ENCODE measurements at places on chromosomes 16 and 17.
A peak's percentile ranks its signal among the peaks of the same experiment; 100 is the strongest.

DNA sequence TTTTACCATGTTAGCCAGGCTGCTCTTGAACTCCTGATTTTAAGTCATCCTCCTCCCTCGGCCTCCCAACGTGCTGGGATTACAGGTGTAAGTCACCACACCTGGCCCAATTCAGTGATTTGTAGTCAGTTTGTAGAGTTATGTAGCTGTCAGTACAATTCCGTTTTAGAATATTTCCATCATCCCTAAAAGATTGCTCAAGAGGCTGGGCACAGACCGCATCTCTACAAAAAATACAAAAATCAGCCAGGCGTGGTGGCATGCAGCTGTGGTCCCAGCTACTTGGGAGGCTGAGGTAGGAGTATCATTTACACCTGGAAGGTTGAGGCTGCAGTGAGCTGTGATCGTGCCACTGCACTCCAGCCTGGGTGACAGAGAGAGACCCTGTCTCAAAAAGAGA is 20.6 kb downstream of the RGS11 start:
- no peak for DNase-seq

GRCh38 chr16:67405336-67405735 is 10.9 kb downstream of the ZDHHC1 start:
- DNase-seq, result no peak

DNA sequence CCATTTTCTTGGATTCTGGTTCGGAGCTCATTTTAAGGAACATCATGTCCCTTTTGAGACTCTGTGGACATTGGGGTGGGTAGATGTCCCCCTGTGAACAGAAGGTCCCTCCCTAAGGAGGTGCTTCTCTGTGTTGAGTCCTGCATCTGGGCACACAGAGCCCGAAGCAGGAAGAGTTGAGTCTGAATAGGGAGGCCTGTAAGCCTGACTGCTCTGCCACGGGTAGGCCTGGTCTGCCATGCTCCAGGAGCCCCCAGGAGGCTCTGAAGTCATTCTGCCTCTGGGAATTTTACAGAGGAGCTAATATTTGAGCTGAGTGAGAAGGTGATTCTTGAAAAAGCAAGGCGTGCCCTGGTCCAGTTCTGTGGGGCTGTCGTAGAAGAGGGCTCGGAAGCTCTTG is 50.6 kb downstream of the TENT4B start:
- no peak for DNase-seq

- no peak for DNase-seq
Measured at GRCh38 chr16:5551909-5552308, 454.3 kb upstream of the EEF2KMT start.

DNA sequence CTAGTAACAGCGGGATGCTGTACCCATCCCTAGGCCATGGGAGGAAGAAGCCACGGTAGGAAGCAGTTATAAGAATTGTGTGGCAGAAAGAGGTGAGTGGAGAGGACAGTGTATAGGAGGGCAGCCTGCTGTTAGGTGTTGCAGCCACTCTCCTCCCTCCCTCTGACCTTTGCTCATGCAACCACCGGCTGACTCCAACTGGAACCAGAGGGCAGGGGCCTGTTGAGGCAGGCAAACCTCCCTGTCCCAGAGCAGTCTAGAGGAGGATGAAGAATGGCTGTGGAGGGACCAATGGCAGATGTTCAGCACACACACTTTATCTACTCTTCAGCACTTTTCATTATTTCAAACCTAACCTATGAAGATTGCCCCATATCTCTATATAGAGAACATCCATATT is 2.2 kb downstream of the TXNL4B start:
- no peak for DNase-seq

- no peak for DNase-seq
Measured at GRCh38 chr16:14562691-14563491, 67.2 kb downstream of the PARN start.

- DNase-seq, result no peak
Measured at GRCh38 chr17:78568494-78569115, 8.6 kb downstream of the DNAH17 start.

- no peak for DNase-seq
Measured at GRCh38 chr16:85676466-85676865, 12.3 kb downstream of the GINS2 start.

DNA sequence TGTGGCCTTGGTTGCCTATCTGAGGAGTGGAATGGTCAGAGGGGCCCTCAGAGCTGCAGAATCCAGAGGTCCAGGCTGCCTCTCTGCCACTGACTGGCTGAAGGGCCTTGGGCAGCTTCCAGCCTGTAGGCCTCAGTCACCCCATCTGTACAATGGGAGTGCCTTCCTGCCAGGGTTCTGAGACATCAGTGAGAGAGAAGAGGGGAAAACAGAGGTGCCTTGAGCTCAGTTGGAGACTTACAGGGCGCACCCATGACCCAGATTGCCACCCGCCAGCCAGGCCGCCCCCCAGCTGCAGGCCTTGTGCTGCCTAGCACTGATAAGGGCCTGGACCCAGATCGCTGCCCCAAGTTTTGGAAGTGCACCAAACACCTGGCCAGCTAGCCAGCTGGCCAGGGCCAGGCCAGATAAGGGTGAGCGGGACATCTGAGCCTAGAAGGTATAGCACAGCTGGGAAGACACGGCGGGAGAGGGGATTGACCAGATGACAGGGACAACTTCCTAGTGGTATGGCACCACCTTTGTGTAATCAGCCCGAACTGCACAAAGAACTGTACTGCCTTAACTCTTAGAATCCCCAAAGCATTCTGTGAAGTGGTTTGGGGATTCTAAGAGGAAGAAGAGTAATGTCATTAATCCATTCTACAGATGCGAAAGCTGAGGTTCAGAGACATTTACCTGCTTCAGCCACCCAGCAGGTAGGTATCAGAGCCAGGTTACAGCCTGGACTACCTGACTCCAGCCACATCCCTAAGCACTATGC is 1.4 kb downstream of the SLC4A1 start:
- DNase-seq, result no peak

DNA sequence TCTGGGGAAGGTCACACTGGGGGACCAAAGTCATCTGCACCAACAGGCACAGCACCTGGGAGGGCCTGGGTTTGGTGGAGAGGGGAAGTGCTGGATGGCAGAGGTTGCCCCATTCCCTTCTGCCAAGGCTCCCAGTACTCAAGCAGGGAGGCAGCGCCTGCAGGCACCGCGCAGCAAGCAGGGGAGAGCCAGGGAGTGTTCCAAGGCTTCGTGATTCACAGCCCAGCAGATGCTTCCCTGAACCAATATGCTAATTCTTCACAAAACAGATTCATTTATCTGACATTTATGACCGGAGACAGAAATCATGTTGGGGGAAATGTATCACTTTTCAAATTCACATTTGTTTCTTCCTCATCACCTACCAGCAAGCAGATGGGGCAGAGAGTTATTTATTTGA is 13.4 kb upstream of the CDH5 start:
- no peak for DNase-seq

DNA sequence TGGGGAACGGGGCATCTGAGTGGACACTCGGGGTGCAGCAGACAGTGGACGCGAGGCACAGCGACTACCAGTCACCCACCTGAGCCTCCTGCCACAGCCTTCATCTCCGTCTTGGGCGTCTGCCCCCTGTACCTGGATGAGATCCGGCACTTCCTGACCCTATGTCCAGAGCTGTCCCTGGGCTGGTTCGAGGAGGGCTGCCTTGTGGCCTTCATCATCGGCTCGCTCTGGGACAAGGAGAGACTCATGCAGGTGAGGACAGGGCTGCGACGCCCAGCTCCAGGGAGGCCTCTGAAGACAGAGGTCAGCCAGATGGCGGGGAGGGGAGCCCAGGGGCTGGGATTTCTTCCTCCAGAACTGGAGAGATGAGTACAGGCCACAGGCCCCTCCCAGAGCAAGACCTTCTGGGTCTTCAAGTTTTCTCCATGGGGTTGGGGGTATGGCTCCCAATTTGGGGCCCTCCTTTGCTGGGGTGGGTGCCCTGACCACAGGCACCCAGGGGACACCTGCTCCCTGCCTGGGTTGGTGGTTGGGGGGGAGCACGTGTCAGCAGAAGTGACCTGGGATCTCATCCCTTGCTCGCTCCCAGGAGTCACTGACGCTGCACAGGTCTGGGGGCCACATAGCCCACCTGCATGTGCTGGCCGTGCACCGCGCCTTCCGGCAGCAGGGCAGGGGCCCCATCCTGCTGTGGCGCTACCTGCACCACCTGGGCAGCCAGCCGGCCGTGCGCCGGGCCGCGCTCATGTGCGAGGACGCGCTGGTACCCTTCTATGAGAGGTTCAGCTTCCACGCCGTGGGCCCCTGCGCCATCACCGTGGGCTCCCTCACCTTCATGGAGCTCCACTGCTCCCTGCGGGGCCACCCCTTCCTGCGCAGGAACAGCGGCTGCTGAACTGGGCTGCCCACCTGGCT is 1.9 kb downstream of the AANAT start:
- no peak for DNase-seq

- DNase-seq, result no peak
Measured at GRCh38 chr17:9472541-9472940, 103.1 kb downstream of the STX8 start.

DNA sequence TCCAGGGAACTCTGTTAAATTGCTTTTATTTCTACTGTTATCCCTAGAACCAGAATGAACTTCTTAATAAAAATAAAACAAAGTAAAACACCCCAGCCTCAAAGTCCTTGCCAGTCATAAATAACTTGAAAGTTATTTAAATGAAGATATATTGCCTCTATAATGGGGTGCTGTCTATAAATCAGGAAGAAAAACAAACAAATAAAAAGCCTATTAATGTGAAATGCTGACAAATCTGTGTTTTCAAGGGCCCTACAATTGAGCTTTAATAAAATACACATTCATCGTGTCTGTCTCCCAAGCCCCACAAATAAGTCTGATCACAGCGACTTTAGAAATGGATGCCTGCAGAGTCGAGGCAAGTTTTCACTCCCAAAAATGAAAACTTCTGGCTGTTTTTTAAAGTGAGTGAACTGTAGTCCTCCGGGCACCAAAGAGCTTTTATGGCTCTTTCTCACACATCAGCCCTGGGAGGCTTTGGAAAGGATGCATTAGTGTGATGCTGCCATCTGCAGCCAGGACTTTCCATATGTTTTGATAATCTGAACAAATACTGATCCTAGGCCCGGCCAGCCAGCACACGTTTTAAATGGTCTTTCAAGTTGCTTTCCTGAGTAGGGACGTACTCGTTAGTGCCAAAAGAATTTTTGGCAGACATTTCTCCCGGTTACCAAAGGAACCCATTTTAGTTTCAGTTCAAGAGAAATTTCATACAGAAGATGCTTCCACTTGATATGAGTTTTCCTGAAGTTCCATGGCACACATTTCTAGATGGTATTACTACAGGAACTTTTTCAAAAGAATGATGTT is 16.3 kb downstream of the NACA2 start:
- DNase-seq, result no peak

DNA sequence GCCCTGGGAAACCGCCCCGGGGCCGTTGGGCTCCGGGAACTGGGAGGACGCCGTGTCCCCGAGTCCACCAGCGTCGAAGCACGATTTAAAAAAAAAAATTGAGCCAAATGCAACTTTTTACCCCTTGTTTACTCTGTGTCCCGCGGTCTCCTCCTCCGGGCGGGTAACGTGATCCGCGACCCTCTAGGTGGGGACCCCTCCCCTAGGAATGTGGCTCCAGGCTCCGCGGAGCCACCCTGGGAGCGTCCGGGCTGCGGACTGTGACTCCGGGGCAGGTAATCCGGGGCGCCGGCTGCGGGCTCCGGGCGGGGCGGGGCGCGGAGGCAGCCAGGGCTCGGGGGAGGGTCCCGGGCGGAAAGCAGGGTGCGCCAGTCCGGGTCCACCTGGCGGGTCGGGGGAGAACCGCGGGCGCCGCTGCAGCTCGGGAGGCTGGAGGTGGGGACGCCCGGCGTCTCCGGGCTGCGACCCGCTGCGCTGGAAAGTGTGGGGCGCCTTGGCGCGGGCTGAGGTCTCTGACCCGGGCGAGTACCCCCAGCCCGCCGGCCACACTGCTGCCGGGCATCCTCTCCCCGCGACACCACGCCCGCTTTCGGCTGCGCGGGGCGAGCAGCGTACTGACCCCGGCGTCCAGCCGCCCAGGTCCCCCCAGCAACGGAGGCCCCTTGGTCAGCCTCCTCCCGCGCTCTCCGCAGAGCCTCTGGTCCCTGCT is 852 bp upstream of the HELZ start:
- DNase-seq, result peak; percentile 58

GRCh38 chr17:32755045-32755805 is 121.7 kb downstream of the MYO1D start:
- no peak for DNase-seq

GRCh38 chr16:75761108-75761507 is 34.8 kb upstream of the CPHXL start:
- DNase-seq, result no peak

- peak; percentile 78 for DNase-seq
Measured at GRCh38 chr17:47229535-47230443, 20.6 kb downstream of the MYL4 start.

GRCh38 chr17:14744761-14745473 is 444.0 kb downstream of the HS3ST3B1 start:
- no peak for DNase-seq

DNA sequence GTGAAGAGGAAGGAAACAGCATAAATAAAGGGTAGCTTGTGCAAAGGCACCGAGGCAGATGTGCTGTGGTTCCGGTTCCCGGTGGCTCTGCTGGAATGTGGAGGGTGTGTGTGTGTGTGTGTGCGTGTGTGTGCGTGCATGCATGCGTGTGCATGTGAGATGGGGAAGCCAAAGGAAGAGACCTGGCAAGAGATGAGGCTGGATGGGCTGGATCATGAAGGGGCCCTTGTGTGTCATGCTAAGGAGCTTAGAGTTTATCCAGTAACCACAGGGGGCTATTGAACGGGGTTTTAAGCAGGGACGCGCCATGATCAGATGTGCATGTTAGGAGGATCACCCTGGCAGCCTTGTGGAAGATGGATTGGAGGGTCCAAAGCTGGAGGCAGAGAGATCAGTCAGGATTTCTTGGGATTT is 8.3 kb downstream of the WSCD1 start:
- DNase-seq, result no peak

DNA sequence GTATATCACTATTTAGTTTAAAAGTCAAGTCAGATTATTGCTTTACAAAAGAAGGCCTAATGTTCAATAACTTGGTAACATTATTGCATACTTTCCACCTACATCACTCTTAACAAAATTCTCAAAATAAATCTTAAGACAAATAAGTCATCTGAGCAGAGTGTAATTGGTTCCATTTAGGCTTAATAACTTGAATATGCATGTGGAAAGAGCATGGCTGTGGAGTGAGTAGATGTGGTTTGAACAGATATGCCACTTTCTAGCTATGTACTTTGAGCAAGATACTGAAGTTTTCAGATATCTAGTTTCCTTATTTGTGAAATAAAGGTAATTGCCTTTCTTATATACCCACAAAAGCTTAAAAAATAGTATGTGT is 6.7 kb upstream of the EVI2A start:
- DNase-seq, result no peak

DNA sequence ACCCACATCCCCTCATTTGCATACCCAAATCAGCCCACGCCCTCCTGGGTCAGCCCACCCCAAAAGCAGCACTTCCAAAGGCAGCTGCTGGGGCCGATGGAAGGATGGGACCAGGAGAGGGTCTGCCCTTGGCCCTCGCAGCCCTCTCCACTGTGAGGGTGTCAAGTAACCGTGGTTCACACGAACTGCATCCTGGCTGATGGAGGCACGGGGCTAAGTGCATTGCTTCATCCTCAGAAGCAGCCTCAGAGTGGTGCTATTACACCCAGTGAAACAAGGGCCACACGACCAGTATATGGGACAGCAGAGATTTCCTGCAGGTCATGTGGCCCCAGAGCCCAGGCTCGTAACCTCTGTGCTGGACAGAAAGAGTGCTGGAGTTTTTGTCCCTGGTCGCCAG is 13.2 kb upstream of the ATP2A3 start:
- no peak for DNase-seq

Data from stimulated activated naive CD8-positive, alpha-beta T cell treated with anti-CD3 and anti-CD28 coated beads, Interleukin-15, Interleukin-2, amounts not matched to agents 100 U/mL and 50 U/mL, for 24 hours (primary cell).